ENCODE measurements at places on chromosomes 2 and 18.

GRCh38 chr2:64742678-64743077, 89.0 kb upstream of the SERTAD2 start:
- DNase-seq = no peak

- no peak for DNase-seq
These were observed 30.8 kb downstream of the TBC1D8 start for GRCh38 chr2:101120124-101120996.

DNA sequence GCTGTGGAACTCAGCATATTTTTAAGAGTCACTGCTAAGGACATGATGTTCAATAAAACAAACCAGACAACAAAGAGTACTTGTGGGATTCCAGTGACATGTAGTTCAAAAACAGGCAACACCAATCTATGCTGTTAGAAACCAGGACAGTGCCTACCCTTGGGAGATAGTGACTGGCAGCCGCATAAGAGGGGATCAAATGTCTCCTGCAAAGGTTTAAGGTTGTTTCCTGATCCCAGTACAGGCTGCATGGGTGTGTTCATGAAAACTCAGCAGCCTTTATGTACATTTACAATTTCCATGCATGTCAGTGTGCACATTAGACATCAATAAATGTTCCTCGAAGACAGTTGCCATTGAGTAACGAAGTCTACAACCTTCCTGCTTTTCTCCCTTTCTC, 183.8 kb downstream of the PID1 start:
- DNase-seq = no peak

- DNase-seq = no peak
These were observed 499.0 kb downstream of the NUP35 start for GRCh38 chr2:183623227-183623626.

DNA sequence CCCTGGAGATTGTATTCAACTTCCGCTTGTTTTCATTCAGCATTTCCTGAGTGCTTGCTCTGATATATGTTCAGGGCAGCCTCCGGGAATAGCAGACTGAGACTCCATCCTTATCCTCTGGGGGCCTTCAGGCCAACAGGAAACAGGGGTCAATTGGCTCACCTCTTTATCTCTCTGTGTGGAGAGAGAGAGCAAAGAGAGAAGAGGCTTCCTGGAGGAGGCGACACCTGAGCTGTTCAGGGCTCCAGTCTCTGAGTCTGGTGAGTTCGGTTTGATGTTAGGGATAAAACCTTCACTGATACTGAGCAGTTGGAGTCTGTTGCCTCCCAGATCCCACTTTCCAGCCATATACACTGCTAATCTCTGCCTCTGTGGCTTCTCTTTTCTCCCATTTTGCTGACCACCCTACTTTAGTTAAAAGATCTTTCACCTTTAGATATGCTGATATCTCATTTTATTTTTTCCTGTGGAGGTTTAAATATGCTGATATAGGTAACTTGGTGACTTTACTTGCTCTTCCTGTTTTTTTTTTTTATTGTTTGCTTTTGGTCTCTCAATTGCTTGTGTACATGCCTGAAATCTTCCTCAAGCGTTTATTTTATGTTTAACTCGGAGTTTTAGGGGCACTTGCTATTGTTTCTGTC, 56.9 kb downstream of the KCNS3 start:
- DNase-seq = no peak

- peak; percentile 5 for DNase-seq
These were observed 138.7 kb downstream of the MGAT5 start for GRCh38 chr2:134392442-134393074.

GRCh38 chr2:183037553-183038340, 510 bp downstream of the NCKAP1 start:
- DNase-seq = peak; percentile 47

- DNase-seq = peak; percentile 27
These were observed 30.4 kb downstream of the TMEM178A start for GRCh38 chr2:39696101-39696553.

- peak; percentile 91 for DNase-seq
These were observed 86.5 kb upstream of the EPB41L3 start for GRCh38 chr18:5630057-5630899.

- DNase-seq = no peak
These were observed 3.0 kb downstream of the SAP130 start for GRCh38 chr2:128024816-128025215.

DNA sequence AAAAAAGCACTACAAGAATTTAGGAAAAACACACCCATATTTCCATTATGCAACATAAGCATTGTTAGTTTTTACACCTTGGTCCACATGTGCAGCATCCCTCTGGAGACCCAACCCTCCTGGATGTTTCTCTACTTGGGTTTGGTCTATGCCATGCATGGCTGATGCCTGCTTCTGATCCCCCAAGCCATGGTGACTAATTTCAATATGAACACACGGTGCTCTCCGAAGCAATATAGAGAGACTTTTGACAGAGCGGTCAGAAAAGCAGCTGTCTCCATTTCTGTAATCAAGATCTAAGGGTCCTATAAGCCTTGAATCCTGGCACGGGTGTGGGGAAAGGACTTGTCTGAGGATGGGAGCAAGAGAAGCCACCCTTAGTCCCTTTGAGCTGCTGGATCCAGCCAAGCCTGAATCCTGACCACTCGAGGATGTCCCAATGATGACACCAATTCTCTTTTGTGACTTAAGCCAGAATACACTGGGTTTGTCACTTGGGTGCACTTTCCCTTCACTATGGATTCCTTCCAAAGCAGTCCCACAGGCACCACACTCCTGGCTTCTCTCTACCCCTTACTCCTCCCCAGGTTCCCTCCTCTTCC, 91.5 kb downstream of the ACTR2 start:
- DNase-seq = no peak

DNA sequence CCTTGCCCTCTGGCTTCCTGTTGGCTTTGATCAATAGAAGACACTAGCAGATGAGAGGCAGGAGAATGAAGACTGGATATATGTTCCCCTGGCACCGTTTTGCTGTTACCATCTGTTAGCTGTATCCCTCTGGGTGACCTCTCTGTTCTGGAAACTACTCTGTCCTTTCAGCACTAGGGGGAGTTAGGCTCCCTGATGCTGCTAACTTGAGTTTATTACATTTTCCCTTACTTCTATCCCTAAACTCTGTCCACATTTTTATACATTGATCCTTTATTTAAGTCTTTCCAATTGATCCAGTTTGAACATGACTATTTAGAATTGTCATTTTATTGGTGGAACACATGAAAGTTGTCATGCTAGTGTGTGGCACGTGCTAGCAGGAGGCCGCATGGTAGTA, 1014.3 kb upstream of the CDH2 start:
- DNase-seq = peak; percentile 3

DNA sequence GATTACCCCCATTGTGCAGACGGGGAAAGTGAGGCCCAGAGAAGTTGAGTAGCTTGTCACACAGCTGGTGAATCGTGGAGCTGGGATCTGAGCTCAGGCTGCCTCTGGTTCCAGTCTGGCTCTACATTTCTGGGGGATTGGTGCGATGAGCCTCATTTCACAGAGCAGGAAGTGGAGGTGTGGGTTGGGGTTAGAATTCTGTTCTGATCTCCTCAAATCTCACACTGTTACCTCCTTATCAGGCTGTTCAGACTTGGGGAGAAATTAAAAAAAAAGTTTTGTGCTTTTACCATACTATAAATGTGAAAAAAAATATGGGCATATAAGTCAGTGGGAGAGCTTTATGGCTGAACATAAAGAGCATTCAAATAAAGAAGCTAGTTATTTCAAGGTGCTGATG, 21.6 kb downstream of the SH3RF3 start:
- no peak for DNase-seq

DNA sequence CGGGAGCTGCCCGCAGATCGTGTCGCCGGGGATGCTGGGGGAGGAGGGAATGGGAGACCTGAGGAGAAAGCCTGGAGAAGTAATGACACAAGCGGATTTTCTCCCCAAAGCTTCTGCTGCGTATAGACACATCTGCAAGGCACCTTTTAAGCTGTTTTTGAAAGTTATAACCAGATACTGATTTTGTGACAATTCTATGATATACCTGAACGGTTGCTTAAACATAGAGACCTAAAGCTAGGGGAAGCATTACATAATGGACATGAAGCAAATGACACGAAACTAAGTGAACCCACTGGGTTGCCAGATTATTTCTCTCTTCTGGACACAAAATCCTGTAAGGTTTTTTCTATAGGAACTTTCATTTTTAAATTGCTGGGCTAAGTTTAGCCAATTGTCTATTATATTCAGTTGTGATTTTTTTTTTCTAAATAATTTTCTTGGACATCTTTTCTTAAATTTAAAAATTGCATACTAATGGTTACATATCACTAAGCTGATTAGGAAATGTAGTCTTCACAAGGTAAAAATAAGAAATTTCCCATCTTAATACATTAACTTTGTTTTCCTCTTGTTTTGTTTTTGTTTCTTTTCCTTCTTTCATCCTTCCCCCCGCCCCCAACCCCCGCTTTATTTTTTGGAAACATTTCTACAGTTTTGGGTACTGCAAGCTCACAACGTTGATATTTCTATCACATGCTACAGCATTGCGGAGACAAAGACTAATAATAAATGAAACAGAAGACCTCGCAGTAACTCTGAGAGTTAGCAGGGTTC, 1.3 kb downstream of the OSBPL6 start:
- no peak for DNase-seq

DNA sequence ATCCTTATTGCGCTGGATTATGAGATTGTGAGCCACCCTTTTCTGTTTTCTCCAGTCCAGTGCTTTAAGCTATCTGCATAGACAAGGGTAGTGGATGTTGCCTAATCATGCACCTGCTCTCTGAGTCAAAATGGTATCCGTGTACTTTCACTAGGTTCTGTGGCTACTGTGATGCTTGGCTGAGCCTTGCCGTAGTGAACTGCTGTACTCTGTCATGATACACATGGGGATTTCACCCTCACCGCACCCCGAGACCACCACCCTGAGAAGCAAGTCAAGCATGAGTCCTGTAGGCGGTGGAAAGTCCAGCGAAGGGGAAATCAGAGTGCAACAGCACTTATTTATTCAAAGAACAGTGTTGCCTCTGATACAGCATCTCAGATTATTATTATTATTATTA, 55.0 kb downstream of the ARHGAP25 start:
- no peak for DNase-seq

DNA sequence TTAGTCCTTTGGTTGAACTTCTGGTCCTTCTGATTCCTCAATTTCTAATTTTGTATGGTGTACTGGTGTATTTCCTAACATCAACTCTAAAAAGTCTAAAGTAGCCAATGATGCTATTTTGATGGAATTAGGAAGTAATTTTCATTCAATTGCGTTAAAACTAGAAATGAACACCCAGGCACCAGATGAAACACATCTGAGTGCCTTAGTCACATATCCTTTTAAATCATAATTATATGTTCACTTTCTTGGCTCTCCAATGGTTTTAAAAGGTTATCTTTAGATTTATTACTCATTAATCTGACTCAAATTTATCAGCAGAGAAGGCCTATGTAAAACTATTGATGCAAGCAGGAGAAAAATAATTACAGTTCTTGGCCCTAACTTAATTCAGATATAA, 119.7 kb downstream of the GAREM1 start:
- no peak for DNase-seq

DNA sequence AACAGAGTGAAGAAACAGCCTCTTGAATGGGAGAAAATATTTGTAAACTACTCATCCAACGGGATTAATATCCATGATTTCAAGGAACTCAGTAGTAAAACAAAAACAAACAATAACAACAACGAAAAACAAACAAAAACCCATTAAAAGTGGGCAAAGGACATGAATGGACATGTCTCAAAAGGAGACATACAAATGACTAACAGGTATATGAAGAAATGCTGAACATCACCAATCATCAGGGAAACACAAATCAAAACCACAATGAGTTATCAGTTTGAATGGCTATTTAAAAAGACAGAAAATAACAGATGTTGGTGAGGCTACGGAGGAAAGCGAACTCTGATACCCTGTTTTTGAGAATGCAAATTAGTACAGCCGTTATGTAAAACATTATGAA, 224.8 kb upstream of the NRXN1 start:
- no peak for DNase-seq

- DNase-seq = no peak
These were observed 85.9 kb downstream of the SMAD7 start for GRCh38 chr18:48864876-48865275.

- DNase-seq = no peak
These were observed 41.9 kb downstream of the ZNF521 start for GRCh38 chr18:25310045-25310444.

- DNase-seq = no peak
These were observed 306.1 kb downstream of the ZEB2 start for GRCh38 chr2:144213797-144214196.

GRCh38 chr2:48851161-48851560, 95.6 kb upstream of the LHCGR start:
- no peak for DNase-seq

- DNase-seq = no peak
These were observed 40.0 kb downstream of the BIN1 start for GRCh38 chr2:127066942-127067341.

DNA sequence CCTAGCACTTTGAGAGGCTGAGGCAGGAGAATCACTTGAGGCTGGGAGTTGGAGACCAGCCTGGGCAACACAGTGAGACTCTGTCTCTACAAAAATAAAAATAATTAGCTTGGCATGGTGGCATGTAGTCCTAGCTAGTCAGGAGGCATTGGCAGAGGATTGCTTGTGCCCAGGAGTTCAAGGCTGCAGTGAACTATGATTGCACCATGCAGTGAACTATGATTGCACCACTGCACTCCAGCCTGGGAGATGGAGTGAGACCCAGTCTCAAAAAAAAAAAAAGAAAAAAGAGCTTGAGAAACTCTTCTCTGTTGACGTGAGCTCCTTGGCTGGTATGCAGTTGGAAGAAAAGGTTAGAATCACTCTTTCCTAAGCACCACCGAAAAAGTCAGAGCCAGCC, 125.1 kb upstream of the TNP1 start:
- no peak for DNase-seq

DNA sequence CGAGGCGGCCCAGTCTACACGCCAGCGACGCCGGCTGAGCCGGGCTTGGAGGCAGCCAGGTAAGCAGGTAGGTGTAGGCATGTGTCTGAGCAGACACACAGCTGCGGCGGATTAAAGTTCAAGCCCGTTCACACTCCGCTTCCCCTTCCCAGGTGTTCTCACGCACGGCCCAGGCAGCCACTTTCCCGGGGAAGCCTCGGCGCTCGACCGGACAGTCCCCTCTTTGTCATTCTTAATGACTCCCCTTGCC, 367 bp downstream of the TGFA start:
- DNase-seq = peak; percentile 52

- peak; percentile 9 for DNase-seq
These were observed 1568.6 kb upstream of the NXPH2 start for GRCh38 chr2:140348826-140349225.

- no peak for DNase-seq
These were observed 99.0 kb upstream of the CHAC2 start for GRCh38 chr2:53668624-53669026.

Data from ELF-1 (cell line).